ENCODE measurements at places on chromosomes 3 and 15. TPM values are rescaled to one million over a fixed set of nuclear protein-coding genes. Genes with fewer than 3 reads are reported as not detected.

The PARL gene
- total RNA-seq, result 21.1 TPM

The GPR171 gene
- not detected for total RNA-seq

The SIDT1 gene
- not detected for total RNA-seq

The TEX55 gene
- not detected for total RNA-seq

The CEMIP gene
- total RNA-seq, result 324 TPM

The PPP1R14D gene
- not detected for total RNA-seq

The LTF gene
- not detected for total RNA-seq

The STAC gene
- total RNA-seq, result 6.8 TPM
